ENCODE measurements at places on chromosomes 1 and 21.

GRCh38 chr1:28648008-28648473 lies 359 bp upstream of the RNU11 start:
- DNase-seq = peak; percentile 89

DNA sequence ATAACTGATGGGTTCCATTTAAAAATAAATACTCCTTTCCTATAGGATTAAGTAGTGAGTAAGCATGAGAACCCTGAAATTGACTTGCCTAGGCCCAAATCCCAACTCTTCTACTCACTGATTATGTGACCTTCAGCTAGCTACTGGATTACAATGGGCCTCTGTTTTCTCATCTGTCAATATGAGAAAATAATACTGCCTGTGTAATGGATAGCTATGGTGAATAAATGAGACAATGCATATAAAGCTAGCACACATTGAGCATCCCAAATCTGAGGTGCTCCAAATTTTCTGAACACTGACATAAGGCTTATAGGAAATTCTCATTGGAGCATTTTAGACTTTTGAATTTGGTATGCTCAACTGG lies 5.3 kb upstream of the LRRC8C start:
- no peak for DNase-seq

DNA sequence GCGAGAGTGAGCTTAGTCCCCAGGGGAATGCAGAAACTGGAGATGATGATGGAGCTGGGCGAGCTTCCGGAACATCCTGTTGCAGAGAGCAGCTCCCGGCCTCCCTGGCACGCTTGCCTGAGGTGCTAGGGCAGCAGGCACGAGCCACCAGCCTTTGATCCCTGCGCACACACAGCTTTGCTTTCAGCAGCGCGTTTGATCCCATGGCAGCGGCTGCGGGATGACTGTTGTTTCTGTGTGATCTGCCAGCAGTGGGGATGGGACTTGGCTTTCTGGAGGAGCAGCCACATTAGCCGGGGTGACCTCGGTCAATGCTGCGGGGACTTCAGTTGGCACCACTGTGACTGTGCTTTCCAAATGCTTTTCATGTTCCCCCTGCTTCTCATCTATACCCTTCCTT lies 193.2 kb downstream of the KAZN start:
- DNase-seq = no peak

DNA sequence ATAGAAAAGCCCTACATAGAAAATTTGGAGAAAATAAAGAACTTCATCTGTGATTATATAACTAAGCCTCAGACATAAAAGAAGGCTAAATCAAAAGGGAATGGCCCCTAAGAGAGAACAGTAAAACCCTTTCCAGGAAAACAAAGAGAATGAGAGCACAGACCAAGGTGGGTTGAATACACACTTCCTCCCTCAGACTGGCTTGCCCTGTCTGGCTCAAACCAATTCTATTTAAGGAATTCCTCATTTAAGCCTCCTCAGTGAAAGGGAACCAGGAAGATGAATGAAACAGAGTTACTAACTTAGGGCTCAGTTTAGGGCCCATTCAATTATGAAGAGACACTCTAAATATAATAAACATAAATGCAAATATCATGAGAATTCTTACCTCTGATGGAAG lies 10.6 kb upstream of the SYT14 start:
- no peak for DNase-seq

DNA sequence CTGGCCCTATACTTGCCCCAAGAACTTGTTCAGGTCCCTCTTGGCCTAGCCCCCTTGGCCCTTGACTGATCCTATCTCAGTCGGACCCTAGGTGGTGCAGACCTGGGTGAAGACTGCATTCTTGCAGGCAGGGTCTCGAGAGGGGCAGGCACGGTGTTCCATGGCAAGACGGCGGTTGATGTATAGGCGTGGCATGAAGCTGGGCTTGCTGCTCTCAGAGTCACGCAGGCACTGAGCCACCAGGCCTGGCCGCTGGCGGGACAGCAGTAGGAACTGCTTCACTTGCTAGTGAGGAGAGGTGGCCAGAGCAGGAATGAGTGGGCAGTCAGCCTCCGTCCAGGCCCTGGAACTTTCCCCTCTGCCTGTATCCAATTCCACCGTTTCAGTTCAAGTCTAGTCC lies 3.8 kb downstream of the HECTD3 start:
- DNase-seq = no peak

DNA sequence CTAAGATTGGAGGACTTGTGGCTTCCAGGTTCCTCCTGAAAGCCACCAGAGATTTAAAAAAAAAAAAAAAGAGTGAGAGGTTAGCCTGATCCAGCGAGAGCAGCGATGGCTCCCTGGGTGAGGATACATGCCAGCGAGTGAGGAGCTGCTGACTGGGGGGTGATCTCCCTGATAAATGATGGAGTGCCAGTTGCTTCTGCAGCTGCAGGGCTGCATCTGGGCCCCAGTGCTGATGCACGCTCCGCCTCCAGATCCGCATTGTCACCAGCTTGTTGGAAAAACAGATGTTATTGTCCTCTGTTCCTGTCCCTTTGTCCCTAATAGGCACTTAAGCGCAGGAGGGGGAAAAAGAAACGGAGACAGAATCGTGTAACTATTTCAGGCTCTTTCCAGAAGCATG lies 28.6 kb downstream of the UBIAD1 start:
- no peak for DNase-seq

- no peak for DNase-seq
Measured at GRCh38 chr1:116741836-116742565, 12.2 kb upstream of the CD2 start.

- no peak for DNase-seq
Measured at GRCh38 chr1:217617126-217617525, 13.8 kb downstream of the GPATCH2 start.

GRCh38 chr1:910311-910880 lies 13.3 kb upstream of the SAMD11 start:
- DNase-seq = peak; percentile 1

- no peak for DNase-seq
Measured at GRCh38 chr1:119440721-119441307, 25.9 kb downstream of the HSD3B2 start.

DNA sequence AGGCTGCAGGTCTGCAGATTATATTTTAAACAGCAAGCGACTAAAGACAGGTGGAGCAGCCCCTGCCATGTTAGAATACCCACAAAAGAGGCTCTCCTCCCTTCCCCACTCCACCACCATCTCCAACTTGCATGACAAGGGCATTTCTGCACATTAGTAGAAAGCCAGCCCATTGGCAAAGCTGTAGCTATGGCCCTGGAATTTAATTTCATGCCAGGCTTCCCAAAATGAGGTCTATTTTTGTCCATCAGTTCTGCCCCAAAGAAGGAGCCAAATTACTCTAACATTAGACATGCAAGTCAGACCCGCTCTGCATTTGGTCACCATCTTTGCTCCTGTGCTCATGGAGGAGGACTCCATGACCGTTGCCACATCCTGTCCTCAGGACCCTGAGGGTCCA lies 115.2 kb downstream of the LAMC2 start:
- DNase-seq = no peak

- DNase-seq = no peak
Measured at GRCh38 chr1:82214606-82215005, 413.9 kb downstream of the ADGRL2 start.

DNA sequence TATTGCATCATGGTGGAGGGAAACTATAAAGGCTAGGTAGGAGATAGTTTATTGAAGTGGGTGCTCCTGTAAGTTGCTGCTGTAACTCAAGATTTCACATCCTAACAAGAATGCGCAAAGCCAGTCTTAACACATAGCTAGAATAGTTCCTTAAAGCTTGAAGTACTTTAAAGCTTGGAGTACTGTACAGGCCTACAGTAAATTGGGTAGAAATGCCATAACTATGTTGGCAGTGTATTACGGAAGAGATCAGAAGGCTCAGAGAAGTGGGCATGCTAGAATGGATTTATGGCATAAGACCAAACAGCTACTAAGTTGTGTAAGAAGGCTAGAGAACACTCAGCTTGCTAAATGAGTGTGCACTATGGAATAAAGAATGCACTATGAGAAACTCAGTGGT lies 44.5 kb downstream of the DMRTA2 start:
- no peak for DNase-seq

DNA sequence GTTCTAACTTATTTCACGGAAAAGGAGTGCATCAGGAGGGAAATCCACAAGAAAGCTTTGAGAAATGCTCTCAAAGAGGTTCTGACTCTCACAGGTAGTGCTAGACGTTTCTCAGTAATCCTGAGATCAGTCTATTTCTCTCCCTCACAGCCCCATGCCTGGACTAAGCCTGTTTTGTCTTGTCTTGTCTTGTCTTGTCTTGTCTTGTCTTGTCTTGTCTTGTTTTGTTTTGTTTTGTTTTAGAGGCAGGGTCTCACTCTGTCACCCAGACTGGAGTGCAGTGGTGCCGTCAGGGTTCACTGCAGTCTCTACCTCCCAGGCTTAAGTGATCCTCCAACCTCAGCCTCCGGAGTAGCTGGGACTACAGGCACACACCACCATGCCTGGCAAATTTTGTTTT lies 133.3 kb upstream of the SGIP1 start:
- no peak for DNase-seq

DNA sequence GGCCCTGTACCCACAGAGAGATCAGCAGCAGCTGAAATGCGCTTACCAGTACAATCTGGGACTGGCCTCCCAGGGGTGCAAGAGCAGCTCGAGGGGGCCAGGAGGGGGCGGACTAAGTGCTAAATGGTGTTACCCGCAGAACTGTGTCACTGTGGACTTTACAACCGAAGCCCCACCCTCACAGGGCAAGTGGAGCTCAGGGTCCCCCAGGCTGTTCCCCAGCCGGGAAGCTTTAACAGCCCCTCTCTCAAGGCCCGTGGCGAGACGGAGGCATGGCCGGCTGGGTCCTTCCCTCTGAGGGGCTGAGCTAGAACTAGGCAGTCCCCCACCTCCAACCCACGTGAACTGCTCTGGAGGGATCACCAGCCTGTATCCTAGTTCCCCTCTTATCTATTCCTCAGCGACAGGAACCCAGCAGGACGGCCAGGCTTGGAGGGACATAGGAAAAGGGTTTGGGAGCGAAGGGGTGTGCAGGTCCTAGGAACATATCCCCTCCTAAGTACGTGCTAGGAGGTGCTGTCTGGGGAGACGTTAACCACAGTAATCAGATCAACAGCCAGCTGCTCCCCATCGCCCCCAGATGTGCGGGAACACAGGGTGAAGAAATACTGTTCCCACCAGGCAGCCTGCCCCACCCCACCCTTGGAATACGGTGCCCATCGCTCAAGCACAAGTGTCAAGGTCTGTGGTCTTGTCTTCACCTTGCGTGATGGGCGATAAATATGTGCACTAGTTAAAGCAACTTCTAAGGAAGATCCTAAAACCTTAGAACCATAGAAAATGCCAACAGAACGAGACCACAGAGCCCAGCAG lies 24.4 kb downstream of the ZBTB17 start:
- peak; percentile 63 for DNase-seq

DNA sequence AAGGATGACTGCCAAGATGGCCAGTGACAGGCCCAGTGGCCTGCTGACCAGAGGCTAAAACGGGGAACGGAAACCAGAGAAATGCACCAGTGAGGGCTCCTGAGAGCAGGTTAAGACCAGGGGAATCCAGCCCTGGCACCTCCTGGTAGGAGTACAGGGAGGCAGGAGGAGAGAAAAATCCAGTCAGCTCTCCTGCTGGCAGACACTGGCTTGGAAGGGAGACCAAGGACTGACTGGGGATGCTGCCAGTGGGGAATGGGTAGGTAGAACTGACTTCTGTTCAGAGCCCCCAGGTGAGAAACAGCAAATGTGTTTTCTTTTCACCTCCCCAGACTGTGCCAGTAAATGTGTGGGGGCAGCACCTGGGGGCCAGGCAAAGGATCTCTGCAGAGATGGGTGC lies 27.7 kb upstream of the CRNN start:
- DNase-seq = no peak

- peak; percentile 46 for DNase-seq
Measured at GRCh38 chr1:61641578-61642336, 83.2 kb downstream of the TM2D1 start.

DNA sequence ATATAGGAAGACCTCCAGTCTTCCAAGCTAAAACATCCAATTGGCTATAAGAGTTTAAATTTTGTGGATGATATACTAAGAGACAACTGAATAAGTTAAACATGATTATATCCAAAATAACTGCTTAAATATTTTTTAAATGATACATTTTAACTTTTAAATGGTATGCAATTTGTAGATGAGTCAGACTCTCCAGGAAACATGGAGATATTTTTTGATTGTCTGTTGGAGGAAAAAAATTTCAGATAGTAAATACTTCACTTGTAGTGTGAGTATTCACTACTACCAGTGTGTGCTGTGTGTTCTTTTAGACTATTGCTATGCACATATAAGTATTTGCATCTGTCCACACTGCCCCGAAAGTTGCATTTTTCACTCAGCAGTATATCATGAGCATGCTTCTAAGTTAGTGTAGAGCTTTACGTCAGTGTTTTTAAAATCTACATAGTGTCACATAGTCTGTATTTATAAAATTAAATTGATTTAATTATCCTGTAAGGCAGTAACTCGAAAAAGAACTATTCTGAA lies 91.1 kb downstream of the USP25 start:
- DNase-seq = no peak

DNA sequence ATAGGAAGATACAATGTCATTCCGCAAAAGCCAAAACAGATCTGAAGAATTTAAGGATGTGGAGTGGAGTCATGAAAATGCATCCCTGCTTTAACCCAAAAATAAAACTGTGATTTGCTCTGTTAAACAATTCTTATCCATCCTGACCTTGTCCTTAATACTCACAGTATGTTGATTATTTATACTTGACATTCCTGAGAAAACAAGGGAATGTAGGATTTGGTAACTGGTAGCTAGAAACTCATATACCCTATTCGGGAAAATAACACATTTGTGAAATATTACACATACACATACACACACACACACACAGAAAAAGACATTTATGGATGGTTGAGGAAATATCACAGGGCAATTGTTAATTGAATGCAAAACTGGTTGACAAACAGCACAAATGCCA lies 80.2 kb downstream of the FMN2 start:
- DNase-seq = no peak

GRCh38 chr1:47524272-47524671 lies 86.4 kb downstream of the FOXD2 start:
- no peak for DNase-seq

DNA sequence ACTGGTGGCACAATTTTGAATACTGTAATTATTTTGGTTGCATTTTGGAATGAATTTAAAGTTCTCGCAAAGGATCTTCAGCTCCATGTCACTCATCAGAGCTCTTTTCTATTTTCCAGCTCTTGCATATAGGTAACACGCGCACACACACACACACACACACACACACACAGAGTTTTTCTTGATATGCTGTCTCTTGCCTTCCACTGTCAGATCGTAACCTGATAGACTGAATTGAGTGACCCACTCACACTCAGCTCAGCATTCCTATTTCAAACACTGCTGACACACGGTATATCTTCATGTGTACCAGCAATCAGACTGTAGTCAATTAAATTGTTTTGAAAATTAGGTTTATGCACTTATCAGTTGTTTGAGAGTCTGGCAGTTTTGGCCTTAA lies 214.1 kb downstream of the PBX1 start:
- no peak for DNase-seq

DNA sequence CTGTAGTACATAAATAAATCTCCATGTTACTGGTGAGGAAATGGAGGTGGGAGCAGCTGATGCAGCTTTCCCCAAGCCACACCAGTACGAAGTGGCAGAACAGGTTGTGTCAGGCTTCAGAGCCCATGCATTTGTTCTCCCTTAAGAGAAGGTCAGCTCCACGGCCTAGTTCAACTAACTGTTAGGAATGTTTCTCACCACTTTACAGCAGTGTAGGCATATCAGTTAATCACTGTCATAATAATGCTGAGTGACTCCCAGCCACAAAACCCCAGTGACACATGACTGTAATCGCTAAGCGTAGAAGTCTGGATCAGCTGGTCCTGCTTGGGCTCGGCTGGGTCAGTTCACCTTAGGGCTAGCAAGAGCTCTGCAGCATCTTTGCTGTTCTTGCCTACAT lies 90.4 kb downstream of the VPS26C start:
- no peak for DNase-seq

- no peak for DNase-seq
Measured at GRCh38 chr1:165114022-165114888, 242.3 kb downstream of the LMX1A start.

Measured in activated naive CD4-positive, alpha-beta T cell treated with Interleukin-2 at 50 U/mL for 16 hours (primary cell).